ENCODE measurements at places on chromosomes 5 and 9. TPM values are rescaled to one million over a fixed set of nuclear protein-coding genes. Genes with fewer than 3 reads are reported as not detected.

SH3GL2 gene
- polyA plus RNA-seq: 2.4 TPM

OBP2B gene
- not detected for polyA plus RNA-seq

ZNF484 gene
- polyA plus RNA-seq: 6.2 TPM

CTSV gene
- 19.9 TPM for polyA plus RNA-seq

SHISAL2B gene
- polyA plus RNA-seq: 0.06 TPM

ROPN1L gene
- 0.30 TPM for polyA plus RNA-seq

MLLT3 gene
- 25.0 TPM for polyA plus RNA-seq

IGFBPL1 gene
- polyA plus RNA-seq: 3.8 TPM

BHMT2 gene
- polyA plus RNA-seq: 2.8 TPM

All from large intestine (tissue), 12 donors.